Lower lobe of right lung (tissue), 2 donors: ENCODE measurements at places on chromosomes 2 and 18.

DNA sequence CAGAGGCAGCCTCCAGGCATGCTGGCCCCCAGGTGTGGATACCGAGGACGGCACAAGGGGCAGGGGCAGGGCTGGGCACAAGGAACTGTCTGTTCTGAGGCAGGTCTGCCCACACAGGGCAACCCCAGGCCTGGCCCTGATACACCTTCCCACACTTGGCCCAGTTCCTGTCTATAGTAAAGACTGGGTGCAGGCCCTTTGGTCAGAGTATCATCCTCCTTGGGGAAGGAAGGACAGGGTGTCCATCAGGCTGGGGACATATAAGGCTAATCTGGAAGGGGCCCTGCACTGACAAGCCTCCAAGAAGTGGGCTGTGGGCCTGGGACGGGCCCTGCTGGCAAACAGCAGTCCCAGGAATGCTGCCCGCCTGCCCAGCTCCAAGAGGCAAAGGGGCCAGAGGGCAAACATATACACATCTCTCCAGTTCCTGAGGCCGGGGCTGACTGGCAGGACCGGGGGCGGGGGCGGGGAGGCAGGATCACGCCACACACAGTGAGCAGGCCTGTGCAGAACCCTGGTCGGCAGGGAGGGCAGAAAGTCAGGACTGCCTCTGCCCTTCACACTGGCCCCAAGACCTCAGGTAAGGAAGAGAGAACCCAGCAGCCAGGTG, 18.9 kb downstream of the SDC1 start:
- DNase-seq = peak; percentile 85

GRCh38 chr18:74733598-74733997, 135.9 kb downstream of the ZNF407 start:
- no peak for DNase-seq

- no peak for DNase-seq
Observed at GRCh38 chr2:64957109-64957903, 31.9 kb upstream of the SLC1A4 start.

GRCh38 chr2:75389271-75389670, 171.5 kb downstream of the EVA1A start:
- no peak for DNase-seq

- no peak for DNase-seq
Observed at GRCh38 chr18:34818064-34818463, 108.0 kb downstream of the DTNA start.

DNA sequence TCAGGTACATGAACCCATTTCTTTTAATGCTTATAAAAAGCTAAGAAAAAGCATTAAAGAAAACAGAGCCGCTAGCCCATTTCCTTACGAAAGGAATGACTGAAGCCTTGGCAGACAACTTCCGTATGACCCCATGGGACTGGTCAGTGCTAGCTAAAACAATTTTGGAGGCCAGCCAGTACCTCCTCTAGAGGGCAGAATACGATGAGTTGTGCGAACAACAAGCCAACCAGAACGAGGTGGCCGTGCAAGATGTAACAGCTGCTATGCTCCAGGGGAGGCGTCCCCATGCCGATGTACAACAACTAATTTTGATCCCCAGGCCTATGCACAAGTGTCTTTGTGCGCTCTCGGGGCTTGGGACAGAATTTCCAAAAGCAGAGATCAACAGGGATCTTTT, 16.7 kb downstream of the MAP3K2 start:
- DNase-seq = no peak

GRCh38 chr2:178863130-178863855, 56.1 kb upstream of the TTN start:
- DNase-seq = no peak

DNA sequence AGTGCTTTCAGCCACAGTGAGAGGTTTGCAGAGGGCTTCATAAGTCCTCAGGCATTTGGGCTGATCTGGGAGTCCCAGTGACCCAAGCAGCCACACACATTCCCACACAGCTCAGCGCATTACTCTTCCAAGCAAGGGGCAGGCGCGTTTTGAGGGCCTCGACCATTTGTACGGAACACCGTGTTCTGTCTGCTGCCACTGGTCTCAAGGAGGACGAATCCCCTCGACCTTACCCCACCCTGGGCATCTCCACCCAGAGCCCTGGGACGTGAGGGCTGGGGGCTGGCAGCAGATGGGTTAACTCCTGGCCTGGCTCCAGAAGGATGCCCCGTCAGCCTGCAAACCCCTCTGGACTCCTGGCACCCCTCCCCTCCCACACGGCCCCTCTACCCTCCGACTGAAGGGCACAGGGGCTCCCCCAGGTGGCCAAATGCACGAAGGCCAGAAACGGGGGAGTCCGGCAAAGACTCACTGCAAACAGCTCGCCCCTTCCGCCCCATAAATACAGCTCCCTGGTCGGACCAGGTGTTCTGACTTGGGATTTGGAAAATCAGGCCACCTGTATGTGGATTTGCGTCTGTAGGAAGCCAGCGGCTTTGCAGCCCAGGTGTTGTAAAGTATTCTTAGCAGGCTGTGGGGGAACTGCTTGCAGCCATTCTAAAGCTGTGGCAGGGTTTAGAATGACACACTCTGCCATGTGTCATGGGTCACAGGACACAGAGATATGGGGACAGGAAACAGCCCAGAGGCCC, 33.6 kb upstream of the PTMA start:
- DNase-seq = peak; percentile 83

GRCh38 chr2:100018341-100019193, 123.8 kb downstream of the AFF3 start:
- DNase-seq = no peak

GRCh38 chr18:58661423-58661822, 9.8 kb upstream of the MALT1 start:
- DNase-seq = no peak

- DNase-seq = no peak
Observed at GRCh38 chr2:171718720-171719119, 31.5 kb downstream of the DYNC1I2 start.

DNA sequence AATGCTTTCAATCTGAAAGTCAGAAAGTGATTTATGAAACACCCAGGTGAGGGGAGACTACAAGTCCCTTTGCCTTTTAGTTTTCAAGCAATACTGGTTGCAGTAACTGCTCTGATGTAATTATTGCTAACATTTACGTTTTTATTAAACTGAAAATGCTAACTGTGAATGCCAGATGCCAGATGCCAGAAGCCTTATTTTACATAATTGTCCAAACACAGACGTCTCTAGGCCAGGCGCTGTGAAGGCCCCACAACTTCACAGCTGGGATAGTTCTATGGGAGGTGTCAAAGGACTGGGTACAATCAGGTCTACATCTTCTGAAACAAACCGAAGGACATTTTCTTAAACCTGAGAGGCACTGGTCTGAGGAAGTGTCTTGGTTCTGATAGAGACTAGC, 27.5 kb upstream of the MSGN1 start:
- DNase-seq = no peak

- no peak for DNase-seq
Observed at GRCh38 chr2:155846259-155846658, 486.3 kb downstream of the NR4A2 start.

- DNase-seq = no peak
Observed at GRCh38 chr18:70194227-70194890, 11.1 kb downstream of the RTTN start.

DNA sequence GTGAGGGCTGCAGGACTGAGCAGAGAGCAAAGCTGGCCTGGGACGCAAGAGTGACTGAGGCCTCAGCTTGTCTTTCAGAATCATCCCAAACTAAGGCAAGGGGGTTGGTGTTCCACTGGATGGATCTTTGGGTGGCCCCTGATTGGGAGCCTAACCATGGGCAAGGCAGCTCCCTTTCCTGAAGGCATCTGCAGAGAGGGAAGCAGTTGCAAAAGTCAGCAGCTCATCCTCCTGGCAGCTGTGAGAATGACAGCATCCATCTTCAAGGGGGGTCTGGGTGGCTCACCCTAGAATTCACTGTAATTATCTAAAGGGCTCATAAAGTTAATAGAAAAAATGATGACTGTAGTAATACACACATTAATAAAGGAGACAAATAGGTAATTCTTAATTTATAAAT, 46.5 kb upstream of the RAB31 start:
- no peak for DNase-seq

- no peak for DNase-seq
Observed at GRCh38 chr2:207836521-207837133, 66.9 kb upstream of the FZD5 start.

GRCh38 chr2:188235364-188235763, 56.3 kb upstream of the GULP1 start:
- DNase-seq = no peak

DNA sequence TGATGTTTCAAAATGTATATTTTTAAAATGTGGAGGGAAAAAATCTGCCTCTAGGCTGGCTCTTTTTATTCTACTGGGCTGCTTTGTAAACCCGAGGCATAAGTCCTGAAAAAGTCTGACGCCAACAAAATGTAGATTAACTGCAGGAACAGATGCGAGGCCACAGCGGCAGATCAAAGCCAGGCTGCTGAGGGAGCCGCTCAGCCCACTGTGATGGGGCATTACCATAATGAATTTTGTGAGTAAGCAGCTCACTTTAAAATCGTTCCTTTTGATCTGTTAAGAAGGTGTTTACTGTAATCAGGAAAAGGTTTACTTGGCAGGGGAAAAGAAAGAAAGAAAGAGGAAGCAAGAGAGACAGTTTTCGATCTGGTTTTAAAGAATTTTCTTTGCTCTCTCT, 269.0 kb downstream of the ICOS start:
- DNase-seq = no peak
